ENCODE measurements at places on chromosomes 16 and 17.

- no peak for DNase-seq
Observed at GRCh38 chr16:55565086-55565485, 1.4 kb upstream of the CAPNS2 start.

DNA sequence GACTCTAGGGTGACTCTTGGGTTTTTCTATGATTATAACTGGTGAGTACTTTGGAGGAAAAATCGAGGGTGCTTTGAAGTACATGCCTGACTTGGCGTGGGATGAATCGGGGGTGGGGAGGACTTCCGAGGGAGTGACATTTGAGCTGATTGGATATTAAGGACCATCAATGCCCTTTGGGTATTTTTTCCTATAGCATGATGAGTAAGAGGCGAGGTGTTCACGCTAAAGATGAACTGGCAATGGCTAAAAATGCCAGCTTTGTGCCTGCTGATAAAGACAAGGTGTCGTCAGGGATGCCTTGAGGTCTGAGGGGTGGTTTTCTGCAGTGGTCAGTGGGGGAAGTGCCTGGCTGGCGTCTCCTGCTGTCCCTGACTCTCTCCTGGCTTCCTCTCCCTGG lies 25.3 kb downstream of the USP43 start:
- no peak for DNase-seq

GRCh38 chr17:18124345-18125126 lies 16.0 kb downstream of the MYO15A start:
- no peak for DNase-seq

GRCh38 chr16:71754652-71755051 lies 30.2 kb upstream of the PHLPP2 start:
- DNase-seq, result no peak

GRCh38 chr16:19172098-19172780 lies 4.2 kb downstream of the SYT17 start:
- DNase-seq, result no peak

Data from brain (organoid and tissue), 16 donors.